T follicular helper cell (primary cell): ENCODE measurements at places on chromosomes 6 and 20.

DNA sequence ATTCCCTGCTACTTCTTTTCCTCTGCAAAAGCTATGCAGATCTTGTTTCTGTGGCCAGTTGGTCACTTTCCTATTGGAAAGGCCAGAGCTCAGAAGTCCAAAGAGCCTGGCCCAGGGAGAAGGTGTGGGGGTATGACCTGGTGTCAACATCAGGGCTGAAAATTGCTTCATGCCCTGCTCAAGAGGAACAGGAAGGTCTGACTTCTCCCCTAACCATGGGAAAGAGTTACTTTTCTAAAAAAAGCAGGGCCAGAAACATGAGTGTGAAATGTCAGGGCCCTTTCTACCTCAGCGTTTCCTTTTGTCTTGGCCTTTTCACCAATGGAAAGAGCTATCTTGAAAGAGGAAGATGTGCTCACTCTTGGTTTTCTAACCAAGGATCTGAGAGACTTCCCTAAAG is 117.4 kb downstream of the MAFB start:
- no peak for DNase-seq

DNA sequence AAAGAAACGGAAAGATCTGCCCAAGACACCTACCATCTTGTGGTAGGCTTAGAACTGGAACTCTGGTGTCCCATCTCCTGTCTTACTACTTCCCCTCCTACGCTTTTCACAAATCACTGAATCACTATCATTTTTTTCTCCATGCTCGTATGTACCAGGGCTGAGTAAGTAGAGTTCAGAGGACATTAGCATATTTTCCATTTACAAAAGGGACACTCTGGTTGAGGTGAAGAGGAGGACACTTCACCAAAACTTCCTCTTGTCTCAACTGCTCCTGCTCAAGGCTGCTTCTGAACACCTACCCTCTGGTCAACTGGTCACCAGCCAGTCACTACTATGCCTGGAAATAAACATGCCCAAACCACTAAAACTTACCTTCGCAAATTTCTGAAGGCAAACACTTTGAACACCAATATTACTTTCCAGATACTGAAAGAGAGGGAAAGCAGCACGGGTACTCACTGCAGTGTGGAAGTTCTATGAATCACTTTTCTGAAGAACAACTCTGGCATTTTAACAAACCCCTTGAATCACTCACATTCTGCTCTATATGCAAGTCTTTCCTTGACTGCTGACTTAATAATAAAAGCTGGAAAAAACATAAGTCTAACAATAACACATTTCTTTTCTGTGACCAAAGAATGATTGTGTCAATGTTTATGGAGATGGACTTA is 123.3 kb downstream of the INSM1 start:
- DNase-seq, result no peak

GRCh38 chr20:53387983-53388675 is 205.5 kb downstream of the ZNF217 start:
- no peak for DNase-seq

DNA sequence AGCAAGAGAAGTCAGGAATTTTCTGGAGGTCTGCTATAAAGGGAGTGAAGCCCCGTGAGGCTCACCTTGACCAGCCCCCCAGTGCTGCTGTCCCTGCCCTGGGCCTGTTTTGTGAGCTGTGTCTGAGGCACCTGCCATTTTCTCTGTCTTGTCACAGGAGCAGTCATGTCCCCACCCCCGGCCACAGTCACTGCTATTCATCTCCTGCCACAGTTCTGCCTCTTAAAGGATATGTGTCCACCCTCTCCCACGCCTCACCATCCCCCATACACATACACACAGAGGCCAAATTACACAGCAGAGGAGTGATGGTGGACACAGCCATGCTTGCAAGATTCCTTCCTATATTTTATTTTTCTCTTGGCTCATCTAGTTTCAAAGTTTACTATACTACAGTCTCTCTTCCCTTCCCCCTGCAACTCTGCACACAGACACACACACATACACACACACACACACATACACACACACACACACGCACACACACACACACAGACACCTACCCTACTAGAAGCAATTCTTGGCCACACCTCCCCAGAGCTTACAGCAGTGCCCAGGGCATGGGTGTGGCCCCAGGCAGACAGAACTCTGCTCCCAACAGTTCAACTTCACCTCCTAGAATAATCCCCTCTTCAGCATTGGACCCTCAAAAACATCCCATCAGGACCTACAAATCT is 68.7 kb upstream of the TAB2 start:
- DNase-seq, result no peak

GRCh38 chr6:46539866-46540265 is 48.6 kb upstream of the RCAN2 start:
- DNase-seq, result no peak

- no peak for DNase-seq
Measured at GRCh38 chr6:31971279-31971992, 502 bp downstream of the DXO start.

GRCh38 chr20:37939701-37940560 is 37.0 kb downstream of the VSTM2L start:
- no peak for DNase-seq

DNA sequence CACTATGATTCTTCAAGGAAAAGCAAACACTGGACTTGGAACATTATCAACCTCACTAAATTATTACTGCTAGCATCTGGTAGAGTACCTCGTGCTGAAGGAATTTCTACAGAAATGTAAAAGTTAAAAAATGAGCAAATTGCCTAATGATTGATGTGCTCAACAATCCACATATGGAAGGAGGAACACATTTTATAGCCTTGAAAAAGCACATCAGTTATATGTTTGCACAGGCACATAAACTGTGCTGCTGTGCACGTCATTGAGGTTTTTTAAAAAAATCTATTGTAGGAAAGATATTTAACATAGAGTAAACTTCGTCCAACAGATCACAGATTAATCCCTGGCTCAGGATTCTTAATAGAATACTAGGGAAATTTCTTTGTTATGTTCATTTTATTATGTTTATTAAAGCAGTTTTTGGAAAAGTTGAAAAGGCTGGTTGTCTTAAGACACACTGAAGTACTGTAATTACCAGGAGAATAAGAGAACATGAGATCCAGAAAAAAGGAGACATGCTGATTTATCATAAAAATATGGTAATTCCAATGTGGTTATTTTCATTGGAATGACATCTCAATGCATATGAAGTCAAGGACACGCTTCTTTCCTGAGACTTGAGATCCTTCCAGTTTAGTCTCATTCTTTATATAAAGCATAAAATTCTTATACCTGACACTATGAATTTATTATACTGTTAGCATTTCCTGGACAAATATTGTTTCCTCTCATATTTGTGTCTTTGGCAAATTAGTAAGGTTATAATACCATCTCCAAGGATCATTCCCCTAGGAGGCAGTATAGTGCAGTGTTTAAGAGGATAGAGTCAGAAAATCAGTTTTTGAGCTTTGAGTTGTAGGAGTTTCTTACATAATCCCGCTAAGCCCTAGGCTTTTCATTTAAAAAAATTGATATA is 511.1 kb downstream of the TENT5A start:
- no peak for DNase-seq

DNA sequence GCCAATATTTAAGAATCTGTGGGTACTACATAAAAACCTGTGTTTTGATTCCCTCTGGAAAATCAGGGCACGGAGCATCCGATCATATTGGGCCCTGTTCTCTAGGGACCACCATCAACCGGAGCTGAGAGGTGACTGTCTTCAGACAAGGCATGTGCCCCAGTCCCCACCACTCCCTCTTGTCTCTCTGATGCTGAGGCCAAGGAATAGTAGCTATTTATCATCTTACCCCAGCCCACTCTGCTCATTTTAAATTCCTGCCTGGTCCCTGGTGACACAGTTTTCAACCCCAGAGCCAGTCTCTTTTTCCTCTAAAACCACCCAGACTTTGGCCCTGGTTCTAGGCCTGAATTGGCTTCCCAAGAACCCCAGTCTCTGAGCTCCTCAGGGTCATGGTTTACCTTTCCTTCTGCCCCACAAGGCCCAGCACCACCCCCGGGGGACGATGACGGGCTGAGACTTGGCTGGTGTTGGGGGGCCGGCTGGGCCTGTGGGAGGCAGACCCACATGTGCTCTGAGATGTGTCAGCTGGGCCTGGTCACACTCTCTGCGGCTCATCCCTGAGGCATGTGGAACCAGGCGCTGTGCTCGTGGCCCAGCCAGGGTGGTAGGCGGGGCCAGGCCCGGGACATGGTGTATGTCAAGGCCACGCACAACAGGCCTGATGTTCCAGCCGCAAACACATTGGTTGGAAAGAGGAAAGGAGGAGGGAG is 114.4 kb downstream of the CEBPB start:
- DNase-seq, result no peak

DNA sequence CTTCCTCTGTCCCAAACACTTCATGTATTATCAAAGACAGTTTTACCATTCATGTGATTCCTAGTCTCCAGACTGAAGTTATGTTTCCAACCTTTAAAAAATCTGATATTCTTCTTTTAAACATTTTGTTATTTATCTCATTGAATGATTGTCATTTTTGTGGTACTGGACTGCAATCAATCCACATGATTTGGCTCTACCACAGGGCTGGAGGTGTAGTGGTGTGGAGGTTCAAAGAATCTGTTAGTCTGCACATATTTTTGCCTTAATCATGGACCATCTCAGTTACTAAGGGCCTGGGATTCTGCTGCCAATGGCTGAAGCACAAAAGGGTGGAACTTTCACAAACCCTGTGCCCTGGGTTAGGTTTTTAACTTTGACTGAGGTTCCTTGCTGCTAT is 164.1 kb upstream of the JAG1 start:
- DNase-seq, result no peak

- no peak for DNase-seq
Measured at GRCh38 chr6:122730775-122731386, 48.6 kb upstream of the FABP7 start.
